Naive thymus-derived CD8-positive, alpha-beta T cell (primary cell): ENCODE measurements at places on chromosomes 13 and 19.

- DNase-seq = no peak
These were observed 109.2 kb upstream of the USP29 start for GRCh38 chr19:57010541-57010940.

DNA sequence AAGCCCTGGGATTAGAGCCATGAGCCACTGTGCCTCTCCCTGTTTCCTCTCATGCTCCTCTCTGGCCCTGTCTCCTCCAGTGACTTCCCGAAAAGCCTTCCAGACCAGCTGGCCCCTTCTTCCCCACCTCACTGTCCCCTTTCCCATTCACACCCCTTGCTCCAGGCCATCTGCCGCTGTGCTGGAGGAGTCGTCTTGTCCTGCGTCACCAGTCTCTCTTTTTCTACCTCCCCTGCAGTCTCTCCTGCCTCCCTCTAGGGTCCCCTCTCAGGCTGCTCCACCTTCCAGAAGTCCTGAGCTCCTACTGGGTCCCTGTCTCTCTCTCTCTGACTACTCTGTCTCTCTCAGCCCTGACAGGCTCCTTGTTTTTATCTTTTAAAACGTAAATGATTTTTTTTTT is 5.3 kb upstream of the FFAR1 start:
- no peak for DNase-seq

DNA sequence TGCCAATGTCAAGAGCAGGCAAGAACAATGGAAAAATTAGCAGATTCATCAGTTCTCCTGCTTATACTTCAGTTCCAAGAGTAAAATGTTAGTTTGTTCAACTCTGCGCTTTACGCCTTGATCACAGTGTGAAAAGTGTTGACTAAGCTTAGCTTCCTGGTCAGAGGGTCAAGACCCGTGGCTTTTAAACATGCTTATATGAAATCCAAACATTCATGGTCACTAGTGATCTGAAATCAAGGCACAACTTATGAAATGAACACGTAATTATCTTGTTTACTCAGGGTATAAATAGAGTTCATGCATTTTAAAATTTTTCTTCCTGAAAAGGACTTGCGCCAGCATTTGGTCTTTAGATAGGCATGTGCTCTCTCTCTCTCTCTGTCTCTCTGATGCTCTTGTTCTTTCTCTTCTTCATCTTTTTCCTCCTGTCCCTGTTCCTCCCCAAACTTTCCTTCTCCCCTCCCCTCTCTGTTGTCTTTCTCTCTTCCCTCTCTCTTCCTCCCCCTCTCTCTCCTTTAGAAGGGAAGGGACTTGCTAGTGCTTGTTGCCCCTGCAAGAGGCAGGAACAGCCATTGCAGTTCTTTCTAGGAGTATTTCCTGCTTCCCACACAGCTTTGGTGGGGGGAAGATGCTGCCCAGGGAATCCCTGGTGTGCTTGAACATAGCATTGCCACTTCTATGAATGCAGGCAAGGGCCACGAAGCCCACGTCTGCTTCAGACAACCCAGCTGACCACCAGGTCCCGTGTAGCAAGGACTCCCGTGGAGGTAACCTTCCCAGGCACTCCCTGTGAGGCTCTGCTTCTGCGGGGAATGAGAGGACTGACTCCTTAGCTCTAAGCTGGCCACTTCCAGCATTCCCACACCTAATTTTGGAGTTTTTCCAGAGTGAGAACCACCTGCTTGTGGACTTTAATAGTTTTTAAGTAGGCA is 7.1 kb upstream of the ZNF536 start:
- DNase-seq = no peak

GRCh38 chr19:12778017-12778904 is 2.9 kb upstream of the HOOK2 start:
- peak; percentile 37 for DNase-seq

DNA sequence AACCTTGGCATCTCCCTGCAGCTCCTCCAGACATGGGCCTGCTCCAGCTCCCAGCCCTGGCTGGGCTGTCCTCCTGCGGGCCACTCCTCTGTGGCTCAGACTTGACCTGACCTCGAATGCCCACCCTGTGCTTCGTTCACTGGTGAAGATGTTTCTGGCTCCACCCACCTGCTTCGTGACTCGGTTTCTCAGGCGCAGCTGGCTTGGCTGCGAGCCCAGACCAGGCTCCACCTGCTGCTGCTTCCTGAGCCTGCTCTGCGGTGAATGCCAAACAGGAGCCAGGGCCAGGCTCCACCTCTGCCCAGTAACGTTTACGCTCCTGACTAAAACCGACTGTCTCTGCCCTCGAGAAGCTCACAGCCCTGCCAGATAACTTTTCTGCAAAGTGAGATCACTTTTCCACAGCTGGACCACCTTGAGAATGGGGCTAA is 8.9 kb upstream of the RSPH6A start:
- DNase-seq = no peak

- no peak for DNase-seq
These were observed 75.3 kb upstream of the SCEL start for GRCh38 chr13:77460195-77460594.

- DNase-seq = no peak
These were observed 2.8 kb downstream of the FZR1 start for GRCh38 chr19:3508771-3509535.

DNA sequence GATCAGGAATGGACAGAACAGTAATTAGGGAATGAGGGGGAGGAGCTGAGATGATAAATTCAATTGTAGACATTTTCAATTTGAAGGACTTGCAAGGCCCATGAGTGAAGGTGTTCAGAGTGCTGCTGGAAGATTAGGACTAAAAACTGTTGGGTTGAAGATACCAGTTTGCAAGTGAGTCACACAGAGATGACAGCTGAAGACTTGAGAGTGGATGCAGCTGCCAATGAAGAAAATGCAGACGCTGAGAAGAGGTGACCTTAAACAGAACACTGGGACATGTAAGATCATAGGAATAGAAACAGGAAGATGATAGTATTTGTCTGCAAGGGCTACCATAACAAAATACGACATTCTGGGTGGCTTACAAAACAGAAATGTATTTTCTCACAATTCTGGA is 1716.5 kb upstream of the SLC10A2 start:
- no peak for DNase-seq

DNA sequence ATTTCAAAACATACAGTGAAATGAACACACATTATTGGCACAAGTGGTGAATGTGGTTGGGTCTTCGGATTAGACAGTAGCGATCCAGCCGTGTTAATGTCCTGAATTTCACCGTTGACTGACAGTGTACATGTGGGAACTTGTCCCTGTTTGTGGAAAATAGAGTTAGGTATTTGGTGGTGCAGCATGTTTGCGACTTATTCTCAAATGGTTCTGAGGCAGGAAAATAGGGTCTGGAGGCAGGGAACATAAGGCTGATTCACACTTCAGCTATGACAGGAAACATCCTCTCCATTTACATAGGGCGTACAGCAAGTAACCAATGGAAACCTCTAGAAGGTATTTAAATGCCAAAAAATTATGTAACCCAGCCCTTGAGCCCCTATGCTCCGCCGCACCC is 4.2 kb downstream of the LGALS7B start:
- no peak for DNase-seq

GRCh38 chr13:22077205-22077683 is 406.4 kb downstream of the FGF9 start:
- no peak for DNase-seq
